CD4-positive, CD25-positive, alpha-beta regulatory T cell (primary cell): ENCODE measurements at places on chromosomes 7 and 10.

DNA sequence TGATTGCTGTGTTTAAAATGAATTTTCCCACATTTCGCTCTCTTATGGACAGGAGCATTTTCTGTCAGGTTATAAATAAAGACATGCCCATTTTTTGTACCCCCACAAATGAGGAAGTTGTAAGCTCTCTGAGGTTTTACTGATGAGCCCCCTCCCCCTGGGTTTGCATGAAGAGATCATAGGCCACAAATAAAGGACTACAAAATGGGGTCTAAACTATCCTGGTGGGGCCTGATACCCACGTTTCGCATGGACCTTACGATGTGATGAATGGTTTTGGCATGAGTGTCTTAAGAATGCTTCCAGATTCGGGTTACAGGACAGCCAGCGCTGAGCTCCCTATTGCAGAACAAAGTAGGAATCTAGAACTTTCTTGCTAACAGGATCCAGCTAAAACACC, 5.8 kb downstream of the IKZF1 start:
- no peak for DNase-seq

DNA sequence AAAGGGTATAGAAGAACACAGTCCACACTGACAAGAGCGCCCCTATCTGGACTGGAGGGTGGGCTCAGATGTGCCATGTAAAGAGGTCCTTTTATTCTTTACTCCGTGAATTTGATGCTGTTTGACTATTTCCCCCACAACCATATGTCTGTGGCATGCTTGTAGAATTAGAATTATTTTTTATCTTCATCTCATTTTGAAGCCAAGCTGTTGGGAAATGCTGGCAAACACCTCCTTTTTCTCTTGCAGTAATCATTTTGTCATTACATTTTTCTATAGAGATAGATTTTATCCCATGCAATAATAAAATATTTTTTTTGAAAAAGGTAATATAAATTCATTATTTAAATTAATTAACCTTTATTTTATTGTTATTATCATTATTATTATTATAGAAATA, 926.6 kb upstream of the AUTS2 start:
- no peak for DNase-seq

DNA sequence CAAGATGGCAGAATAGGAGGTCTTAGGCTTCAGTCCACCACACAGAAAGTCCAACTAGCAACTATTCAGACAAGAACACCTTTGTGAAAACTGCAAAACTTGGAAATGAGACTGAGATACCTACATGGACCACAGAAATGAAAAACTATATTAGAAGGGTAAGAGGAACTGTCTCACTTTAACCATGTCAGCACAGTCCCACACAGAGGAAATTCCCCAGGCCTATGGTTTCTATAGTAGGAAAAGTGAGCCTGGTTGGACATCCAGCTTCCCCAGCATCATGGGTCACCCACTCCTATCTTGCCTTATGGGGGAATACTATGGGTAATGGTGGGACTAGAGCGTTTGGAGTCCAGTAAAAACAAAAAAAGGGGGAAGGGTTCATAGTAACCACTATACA, 38.8 kb upstream of the CDK6 start:
- DNase-seq: no peak

DNA sequence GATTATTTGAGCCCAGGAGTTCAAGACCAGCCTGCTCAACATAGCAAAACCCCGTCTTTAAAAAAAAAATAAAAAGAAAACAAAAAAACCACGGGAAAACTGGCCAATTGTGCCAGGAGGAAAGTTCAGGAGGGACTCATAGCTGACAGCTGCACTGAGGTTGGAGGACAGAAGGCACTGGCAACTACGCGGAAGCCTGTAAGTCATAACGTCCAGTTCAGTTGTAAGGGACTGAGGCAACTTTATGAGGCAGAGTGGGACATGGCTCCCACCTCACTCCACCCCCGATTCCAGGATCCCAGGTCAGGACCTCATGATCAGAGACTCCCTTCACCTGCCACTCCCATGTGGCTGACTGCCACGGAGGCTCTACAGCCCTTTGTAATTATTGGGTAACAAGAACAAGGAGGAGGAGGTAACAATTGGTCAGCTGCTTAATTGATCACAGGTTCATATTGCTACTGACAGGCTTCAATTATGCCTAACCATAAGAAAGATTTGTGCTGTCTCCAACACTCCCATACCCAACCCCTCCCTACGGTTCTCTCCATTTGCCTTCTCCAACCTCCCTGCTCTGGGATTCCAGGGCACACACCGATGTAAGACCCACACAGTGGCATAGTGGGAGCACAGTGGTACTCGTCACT, 1.9 kb upstream of the CCL24 start:
- DNase-seq: no peak

- no peak for DNase-seq
Observed at GRCh38 chr7:36203071-36203790, 50.2 kb downstream of the EEPD1 start.
